MV-4-11 (cell line): ENCODE measurements at places on chromosomes 3 and 15.

- peak; percentile 42 for DNase-seq
These were observed 137.1 kb upstream of the WNT5A start for GRCh38 chr3:55624238-55624637.

DNA sequence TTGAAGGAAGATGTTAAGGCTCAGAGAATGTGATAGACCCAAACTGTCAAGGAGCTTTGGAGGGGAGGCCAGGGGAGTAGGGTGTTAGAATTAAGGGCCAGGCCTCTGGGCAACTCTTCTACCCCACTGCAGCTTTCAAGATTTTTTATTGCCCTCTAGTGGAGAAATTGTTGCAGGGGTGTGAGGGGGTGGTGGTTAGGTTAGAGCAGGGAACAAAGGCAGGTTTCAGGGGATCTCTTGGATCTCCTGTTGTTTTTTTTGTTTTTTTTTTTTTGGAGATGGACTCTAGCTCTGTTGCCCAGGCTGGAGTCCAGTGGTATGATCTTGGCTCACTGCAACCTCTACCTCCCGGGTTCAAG is 1.4 kb upstream of the SEC13 start:
- DNase-seq, result peak; percentile 23

DNA sequence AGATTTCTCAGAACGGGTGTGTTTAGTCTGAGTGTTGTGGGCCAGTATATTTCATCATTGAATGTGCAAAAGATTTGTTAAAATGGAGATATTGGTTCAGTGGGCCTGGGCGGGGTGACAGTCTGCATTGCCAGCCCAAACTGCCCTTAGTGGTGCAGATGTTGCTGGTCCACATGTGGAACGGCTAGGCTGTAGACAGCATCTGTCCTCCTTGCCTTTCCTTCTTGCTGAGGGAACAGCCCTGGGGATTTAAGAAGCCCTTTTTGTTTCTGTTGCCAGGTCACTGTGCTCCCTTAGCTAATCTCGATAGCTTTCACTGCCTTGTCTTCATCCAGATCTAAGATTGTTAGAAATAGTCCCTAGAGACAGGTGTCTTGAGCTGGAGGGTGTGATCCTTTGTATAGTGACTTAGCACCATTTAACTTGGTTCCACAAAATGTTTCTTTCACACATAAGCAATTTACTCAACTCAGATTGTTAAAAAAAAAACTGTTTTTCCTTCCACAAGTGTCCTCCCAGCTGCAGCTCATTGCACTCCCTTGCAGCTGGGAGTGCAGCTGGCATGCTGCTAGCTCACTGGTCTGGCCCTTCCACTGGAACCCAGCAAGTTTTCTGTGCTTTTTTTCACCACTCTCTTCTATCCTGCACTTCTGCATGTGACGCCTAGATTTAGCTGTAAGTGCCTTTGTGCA is 37.5 kb downstream of the GAP43 start:
- DNase-seq, result no peak

DNA sequence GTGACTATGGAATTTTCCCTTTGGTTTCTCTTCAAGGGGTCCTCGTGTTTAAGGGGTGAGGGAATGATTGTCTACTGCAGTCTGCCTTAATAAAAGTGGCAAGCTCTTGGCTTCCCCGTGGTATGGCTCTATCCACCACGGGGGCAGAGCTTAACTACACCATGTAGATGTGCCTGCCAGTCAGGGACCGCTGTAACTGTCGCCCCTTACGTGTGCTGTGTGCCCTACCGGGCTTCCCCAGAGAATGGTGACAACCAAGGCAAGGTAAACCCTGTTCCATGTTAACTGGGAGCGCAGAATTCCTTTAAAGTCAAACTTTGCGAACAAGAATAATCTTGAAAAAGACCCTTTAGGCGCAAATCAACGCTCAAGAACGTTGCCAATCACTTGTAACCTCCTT is 966 bp upstream of the C3orf80 start:
- no peak for DNase-seq

DNA sequence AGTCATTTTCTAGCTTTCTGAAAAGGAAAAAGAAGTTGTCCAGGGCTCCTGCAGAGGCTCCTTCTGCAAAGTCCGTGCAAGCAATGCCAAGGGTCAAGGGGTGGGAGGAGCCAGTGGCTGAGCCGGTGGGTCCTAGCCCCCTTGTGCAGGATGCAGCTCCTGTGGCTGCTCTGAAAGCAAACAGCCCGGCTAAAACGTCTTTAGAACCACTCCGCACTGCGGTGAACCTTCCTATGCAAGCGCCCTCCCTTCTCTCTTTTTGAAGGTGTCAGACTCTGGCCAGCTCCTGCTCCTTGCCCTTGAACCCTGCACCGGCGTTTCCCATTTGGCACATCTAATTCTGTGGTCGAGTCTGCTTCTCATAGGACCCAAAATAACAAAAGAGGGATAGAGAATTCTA is 183.1 kb downstream of the UACA start:
- DNase-seq, result no peak

DNA sequence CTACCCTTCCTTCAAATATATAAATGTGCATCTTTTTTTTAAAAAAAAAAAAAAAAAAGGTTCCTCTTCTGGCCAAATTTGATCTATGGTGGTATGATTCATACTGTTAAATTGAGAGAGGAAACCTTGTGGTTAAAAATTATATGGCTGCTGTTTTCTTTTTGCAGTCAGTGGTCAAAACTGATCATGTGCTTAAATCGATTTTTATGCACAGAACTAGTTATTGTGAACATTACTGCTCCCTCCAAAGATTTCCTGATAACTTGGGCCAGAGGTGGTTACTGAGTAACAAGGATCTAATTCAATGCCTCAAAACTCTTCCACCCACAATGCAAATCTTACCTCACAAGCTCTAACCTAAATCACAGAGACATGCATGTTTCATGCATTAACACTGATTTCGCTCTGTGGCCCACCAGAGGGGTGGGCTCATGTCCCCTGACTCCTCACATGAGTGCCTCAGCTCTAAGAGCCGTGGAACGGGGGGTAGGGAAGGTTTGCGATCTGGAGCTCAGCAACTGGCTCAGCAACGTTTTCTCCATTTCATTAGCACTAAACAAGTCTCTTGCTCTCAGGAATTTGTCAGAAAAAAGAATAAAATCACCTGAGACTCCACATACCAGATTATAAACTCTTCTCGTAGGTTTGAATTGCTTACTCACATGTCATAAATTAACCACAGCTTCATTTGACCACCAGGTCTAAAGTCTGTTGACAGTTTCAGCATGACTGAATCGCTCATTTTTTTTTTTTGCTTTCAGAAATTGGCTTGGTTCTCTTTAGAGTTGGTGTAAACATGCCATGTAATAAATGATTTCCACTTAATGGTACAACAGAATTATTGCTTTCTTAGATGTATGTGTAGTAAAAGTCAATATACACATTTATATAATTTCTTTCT is 280.4 kb downstream of the CD47 start:
- DNase-seq, result peak; percentile 82
